ENCODE measurements at places on chromosomes 16 and 17. TPM values are rescaled to one million over a fixed set of nuclear protein-coding genes. Genes with fewer than 3 reads are reported as not detected.

- DNase-seq, result no peak
These were observed 129.2 kb upstream of the NACA2 start for GRCh38 chr17:61720016-61720795.

GRCh38 chr17:48443712-48444111 lies 13.7 kb upstream of the SKAP1 start:
- no peak for DNase-seq

DNA sequence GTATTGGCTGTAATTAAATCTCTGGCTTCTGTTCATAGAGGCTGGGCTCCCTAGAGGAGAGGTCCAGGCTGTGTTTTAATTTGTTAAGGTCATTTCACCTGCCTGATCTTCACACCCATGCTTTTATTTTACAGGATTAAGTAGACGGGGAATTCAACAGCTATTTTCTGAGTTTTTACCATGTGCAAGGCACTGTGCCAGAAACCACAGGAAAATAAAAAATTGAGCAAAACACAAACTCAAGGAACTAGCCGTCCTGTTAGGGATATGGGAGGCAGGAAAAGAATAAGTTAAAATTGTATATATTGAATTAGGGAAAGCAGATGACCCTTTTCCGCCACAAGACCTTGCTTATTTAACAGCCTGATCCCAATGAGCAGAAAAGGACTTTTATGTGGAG lies 29.1 kb downstream of the HS3ST3A1 start:
- no peak for DNase-seq

GRCh38 chr17:8941520-8941919 lies 24.0 kb downstream of the PIK3R5 start:
- DNase-seq, result peak; percentile 69

GRCh38 chr17:75738218-75738802 lies 17.1 kb downstream of the ITGB4 start:
- DNase-seq, result no peak

DNA sequence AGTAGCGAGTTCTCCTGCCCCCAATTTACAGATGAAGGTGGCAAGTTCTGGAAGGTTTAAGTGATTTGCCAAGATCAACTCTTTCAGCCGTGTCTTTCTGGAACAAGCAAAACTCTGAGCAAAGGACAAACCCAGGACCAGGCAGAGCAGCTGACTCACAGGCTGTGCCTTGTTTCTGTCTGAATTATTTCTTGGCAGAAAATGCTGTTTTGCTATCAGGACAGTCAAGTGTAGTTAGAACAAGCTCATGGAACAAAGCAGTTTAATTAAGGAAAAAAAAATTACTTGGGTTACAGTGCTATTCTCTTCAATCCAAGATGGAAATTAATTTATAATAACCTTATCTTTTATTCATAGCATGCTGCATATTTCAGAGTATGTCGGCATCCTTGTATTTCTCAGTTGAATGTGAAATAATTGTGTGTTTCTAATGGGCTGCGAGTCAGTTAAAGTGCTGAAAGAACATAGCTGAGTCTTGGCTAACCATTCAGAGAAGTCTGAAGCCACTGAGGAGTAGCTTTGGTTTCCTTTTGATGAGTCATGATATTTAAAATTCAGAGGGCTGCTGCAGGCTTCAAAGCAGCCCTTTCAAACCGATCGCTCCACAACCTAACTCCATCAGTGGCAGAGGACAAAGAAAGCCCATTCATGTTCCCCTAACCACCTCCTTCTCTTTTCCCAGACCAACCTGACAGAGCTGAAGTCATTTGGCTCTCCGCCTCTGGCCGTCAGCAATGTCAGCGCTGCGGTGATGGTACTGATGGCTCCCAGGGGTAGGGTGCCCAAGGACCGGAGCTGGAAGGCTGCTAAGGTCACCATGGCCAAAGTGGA lies 143.7 kb downstream of the ZNF18 start:
- no peak for DNase-seq

GRCh38 chr16:85759136-85759535 lies 8.2 kb upstream of the C16orf74 start:
- no peak for DNase-seq

- DNase-seq, result no peak
These were observed 39.5 kb downstream of the RBFOX1 start for GRCh38 chr16:7372095-7372494.

DNA sequence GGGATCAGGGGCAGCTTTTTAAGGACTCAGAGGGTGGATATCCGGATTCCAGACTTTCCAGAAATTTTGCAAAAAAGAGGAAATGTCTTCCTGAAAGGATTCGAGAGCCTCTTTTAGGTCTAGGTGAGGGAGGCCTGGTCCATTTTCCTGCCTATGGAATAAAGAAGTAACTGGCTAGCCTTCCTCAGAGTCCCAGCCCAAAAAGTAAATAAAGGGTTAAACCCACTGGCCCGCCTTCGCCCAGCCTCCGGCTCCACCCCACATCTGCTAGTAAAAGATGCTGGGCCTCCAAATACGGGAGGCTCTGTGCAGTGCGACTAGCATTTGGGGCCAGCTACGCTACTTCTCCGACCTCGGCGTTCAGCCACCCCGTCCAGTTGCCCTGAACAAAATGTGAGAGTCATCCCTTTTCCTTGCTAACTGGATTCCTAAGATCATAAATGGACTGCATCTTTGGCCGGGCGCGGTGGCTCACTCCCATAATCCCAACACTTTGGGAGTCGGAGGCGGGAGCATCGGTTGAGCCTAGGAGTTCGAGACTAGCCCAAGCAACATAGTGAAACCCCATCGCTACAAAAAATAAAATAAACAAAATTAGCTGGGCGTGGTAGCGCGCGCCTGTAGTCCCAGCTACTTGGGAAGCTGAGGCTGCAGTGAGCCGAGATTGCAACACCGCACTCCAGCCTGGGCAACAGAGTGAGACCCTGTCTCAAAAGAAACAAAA lies 824 bp upstream of the MPP2 start:
- no peak for DNase-seq

GRCh38 chr17:64186171-64187092 lies 56.5 kb upstream of the ERN1 start:
- DNase-seq, result no peak

- no peak for DNase-seq
These were observed 56.3 kb upstream of the ARL4D start for GRCh38 chr17:43342589-43342890.

DNA sequence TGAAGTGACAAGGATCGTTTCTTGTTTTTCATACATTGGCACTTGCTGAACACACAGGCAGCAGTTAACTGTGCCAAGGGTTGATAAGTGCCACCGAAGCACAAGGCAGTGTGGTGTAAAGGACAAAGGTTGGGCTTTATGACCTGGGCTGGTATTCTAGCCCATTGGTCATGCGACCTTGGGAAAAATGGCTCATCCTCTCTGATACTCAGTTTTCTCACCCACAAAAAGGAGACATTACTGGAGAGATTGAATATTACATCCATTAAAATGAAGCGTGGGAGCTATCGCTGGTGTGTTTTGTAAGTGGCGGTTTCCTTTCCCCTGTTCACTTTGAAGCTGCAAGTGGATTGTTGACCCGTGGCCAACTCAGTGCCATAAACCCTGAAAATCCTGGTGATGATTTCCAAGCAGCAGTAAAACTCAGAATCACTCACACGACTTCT lies 216.9 kb downstream of the HAPSTR1 start:
- DNase-seq, result no peak

DNA sequence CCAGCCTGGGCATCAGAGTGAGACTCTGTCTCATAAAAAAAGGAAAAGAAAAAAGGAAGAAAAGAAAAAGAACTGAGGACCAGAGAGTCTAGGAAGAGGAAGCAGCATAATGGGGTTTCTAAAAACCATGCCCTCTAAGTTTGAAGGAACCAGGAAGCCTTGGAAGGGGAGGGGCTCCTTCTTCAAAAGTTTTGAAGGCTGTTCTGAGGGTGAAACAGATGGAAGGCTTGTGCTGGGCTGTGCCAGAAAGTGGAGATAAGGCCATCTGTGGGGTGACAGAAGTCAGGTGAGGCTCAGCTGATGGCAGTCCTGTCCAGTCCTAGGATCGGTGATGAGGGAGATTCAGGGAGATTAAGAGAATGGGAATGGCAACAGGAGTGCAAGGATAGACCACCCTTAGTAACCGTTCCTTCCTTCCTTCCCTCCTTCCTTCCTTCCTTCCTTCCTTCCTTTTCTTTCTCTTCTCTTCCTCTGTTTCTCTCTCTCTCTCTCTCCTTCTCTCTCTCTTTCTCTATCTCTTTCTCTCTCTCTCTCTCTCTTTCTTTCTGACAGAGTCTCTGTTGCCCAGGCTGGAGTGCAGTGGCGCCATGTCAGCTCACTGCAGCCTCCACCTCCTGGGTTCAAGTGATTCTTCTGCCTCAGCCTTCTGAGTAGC lies 182.6 kb downstream of the NTN1 start:
- no peak for DNase-seq

GRCh38 chr16:27999687-28000086 lies 63.8 kb downstream of the GSG1L start:
- no peak for DNase-seq

DNA sequence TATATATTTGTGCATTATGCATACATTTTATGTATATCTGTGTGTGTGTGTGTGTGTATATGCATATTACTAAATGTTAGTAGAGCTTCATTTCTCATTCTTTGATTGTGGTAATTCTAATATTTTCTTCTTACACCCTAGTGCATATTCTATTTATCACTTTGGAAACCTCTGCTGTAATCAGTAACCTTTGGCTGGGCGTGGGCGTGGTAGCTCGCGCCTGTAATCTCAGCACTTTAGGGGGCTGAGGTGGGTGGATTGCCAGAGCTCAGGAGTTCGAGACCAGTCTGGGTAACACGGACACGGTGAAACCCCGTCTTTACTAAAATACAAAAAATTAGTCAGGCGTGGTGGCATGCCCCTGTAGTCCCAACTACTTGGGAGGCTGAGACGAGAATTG lies 26.9 kb downstream of the CPSF4L start:
- DNase-seq, result no peak

- DNase-seq, result no peak
These were observed 14.6 kb upstream of the NDRG4 start for GRCh38 chr16:58485184-58485887.

DNA sequence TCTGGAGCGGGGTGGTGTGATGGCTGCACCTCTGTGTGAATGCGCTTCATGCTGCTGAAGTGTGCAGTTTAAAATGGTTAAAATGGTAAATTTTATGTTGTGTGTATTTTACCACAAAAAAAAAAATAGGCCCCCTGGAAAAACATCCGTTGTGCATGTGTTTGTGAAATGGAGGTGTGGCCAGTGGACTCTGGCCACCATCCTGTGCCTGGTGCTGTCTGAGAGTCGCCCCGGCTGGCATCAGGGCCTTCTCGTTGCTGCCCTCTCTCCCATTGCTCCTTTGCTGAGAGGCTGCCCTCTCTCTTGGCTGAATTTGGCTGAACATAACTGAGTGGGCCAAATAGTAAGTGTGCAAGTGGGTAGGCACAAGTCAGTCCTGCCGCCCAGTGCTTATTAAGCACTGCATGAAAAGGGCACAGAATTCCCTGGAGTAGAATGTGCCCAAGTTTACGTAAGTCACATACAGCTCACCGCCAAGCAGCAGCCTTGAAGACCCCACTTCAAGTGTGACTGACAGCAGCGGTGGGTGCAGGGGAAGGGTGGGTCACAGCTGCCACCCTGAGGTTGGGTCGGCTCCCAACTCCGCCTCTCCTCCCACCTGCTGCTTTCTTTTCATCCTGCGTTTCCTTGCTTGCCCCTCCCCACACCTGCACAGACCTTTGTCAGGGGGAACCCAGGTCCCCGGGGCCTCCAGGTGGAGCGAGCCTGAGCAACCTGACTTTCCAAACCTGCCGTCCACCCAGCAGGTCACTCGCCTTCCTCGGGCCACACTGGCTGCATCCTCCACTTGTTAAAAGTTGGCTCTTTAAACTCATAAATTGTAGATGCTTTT lies 46.8 kb downstream of the FOXK2 start:
- no peak for DNase-seq

GRCh38 chr17:42337442-42337841 lies 49.1 kb downstream of the STAT5A start:
- peak; percentile 70 for DNase-seq

DNA sequence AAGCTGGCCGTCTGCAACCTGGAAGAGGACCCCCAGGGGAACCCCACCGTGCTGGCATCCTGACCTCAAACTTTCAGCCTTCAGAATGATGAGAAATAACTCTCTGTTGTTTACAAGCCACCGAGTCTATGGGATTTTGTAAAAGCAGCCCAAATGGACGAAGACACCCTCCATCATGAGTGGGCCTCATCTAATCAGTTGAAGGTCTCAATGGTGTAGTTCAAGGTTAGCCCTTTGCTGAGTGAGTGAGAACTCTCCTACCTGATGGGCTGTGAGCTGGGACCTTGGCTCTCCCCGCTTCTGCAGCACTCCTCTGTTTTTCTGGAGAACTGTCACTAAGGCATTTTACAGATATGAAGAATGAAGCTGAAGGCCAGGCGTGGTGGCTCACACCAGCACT lies 325.9 kb upstream of the TNRC6C start:
- no peak for DNase-seq

GRCh38 chr17:36949461-36949927 lies 740 bp downstream of the AATF start:
- DNase-seq, result no peak

DNA sequence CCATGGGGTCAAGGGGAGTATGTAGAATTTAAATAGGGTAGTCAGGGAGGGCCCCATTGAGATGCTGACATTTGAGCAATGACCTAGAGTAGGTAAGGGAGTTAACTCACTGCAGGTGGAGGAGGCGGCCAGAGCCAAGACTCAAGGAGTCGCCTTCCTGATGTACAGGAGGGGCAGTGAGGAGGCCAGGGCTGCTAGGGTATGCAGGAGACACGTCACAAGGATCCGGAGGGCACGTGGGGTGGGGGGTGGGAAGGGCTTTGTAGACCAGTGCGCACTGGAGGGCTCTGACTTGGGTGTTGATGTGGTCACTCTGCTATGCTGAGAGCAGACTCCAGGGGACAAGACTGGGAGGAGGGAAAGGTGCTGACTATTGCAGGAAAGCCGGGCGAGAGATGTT lies 37.5 kb downstream of the SPECC1 start:
- no peak for DNase-seq

SMURF2 gene
- 14.9 TPM for total RNA-seq

TBC1D3G gene
- not detected for total RNA-seq

CACNG5 gene
- not detected for total RNA-seq

KRT15 gene
- not detected for total RNA-seq

CARD14 gene
- 0.19 TPM for total RNA-seq

Data from activated naive CD4-positive, alpha-beta T cell treated with anti-CD3 and anti-CD28 coated beads, Interleukin-2, amount 50 U/mL, for 72 hours (primary cell).